CD4-positive, alpha-beta T cell treated with Interleukin-6 at 100 ng/mL for 8 hours (primary cell): ENCODE measurements at places on chromosomes 4 and X.
A peak's percentile ranks its signal among the peaks of the same experiment; 100 is the strongest.

GRCh38 chr4:137533855-137534254 lies 1.6 kb upstream of the PCDH18 start:
- DNase-seq = no peak

DNA sequence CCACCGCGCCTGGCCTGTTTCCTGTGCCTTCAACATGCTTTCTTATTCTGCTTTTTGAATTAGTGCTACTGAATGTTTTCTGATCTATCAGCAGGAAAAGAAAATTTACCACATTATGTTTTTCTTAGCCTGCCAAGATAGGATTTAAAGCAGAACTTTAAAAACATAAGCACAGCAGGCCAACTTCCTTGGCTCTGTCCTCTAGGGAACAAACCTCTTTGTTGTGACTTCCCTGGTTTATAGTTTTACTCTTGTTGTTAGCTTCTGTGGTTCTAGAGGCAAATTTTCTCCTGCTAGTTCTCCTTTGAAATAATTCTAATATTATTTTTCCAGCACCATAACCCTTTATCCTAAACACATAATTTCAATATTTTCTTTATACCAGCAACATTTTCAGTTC lies 605.1 kb downstream of the ADGRL3 start:
- no peak for DNase-seq

DNA sequence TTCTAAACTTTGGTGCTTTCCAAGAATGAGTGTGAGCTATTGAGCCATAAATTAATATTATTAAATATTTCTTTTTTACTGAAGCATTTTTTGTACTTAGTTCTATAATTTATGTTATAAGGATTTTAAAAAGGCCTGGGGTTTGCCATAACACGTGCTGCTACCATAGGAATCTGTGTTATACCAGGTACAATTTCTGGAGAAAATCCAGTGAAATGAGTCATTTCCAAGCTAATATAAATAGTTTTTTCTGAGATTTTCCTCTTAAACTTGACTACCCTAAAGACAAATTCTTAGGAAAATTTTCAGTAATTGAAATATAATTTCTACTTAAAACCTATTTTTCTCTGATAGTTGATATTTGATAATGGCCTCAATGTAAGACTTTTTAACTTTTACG lies 130.8 kb downstream of the TLL1 start:
- DNase-seq = no peak

GRCh38 chr4:134201216-134202161 lies at the start of gene PABPC4L:
PABPC4L (minus strand) TSS chr4:134201789; CDS start chr4:134201019, 770 bp downstream.
- no peak for DNase-seq

DNA sequence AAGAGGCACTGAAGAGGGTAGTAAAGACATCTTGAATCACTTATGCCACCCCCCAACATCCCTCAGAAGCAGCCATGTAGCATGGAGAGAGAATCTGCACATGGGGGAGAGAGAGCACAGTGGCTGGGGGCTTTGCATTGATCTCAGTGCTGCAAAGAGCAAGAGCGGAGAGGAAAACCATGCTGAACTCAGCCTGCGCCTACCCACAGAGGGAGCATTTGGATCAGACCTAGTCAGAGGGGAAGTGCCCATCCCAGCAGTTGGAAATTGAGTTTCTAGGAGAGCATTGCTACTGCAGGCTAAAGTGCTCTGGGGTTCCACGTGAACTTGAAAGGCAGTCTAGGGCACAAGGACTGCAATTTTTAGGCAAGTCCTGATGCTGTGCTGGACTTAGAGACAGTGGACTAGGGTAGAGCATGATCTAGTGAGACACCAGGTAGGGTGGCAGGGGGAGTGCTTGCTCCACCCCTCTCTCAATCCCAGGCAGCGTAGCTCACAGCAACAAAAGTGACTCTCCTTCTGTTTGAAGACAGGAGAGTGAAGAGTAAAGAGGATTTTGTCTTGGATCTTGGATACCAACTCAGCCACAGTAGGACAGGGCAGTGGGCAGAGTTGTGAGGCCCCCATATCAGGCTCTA lies 9.0 kb upstream of the PROM1 start:
- DNase-seq = no peak

- DNase-seq = no peak
Observed at GRCh38 chr4:183872531-183872930, 32.6 kb upstream of the STOX2 start.

- DNase-seq = no peak
Observed at GRCh38 chr4:83268491-83268890, 16.1 kb downstream of the COQ2 start.

- peak; percentile 11 for DNase-seq
Observed at GRCh38 chr4:86496094-86497080, 97.7 kb upstream of the PTPN13 start.

DNA sequence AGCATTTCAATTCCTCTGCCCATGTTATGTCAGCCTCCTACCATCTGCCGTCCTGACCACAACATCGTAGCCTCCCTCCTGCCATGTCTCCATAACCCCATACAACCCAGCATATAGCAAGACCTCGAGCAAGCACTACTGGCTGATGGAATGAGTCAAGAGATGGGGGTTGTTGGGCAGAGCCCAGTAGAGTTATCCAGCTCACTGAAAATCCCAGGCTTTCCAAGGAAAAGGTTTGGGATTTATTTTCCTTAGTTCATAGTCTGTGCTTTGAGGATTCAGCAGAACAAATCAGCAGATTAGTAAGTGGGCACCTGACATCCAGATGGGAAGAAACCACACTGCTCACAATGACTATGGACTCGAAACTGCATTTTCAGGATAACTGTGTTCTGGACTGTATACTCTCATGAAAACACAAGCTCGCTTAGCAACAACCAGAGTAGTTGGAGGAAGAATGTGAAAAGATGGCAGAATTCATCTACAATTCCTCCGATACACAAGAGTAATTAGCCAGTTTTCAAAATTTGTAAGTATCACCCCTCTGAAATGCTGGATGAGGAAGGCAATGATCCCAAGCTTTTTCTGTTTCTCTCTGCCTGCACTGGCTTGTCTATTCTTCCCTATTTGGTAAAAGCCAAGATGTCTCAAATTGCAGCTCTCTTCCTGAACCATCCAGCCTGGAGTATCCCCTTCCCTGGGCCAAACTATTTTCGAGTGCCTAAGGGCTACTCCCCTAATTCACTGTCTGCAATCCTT lies 186.2 kb upstream of the TBL1X start:
- DNase-seq = no peak

DNA sequence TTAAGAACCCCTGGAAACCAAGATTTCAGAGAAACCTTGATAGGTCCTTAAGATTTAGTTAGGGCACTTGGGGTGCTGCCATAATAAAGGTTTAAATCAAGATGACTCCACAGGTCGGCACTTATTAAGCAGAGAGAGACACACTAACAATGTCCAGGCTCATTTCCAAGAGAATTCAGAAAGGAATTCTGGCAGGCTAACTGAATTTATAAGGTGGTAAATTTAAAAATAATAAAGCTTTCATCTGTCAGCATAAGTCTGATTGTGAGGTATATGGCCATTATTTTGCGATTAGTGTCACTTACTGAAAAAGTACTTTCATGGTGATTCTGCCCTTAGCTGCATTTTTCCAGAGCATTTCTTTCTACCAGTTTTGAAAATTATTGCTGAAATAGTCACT lies 472.7 kb downstream of the ARAP2 start:
- no peak for DNase-seq

DNA sequence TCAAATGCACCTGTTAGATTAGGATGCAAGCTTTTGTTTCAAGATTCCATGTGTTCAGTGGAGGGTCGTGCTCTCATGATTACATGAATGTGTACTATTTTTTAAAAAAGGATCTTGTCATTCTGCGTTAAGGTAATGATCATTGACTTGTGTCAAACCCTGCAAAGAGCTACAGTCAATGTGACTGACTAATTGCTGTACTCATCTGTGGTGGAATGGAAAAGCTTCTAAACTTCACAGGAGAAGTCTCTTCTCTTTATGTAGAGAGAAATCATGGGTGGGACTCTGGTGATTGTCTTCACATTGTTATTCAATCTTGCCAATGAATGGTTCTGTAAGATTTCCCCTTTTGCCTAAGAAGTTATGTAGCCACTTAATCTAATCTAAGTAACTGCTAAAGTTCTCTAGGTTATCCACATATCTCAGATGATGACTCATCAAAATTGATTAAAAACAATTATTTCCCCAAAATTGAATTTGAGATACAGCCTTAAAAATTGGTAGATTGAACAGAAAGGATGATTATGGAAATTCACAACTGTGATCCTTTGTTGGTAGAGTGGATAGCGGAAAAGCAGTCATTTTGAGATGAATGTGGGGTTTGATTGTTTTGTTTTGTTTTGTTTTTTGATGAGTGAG lies 6.7 kb downstream of the MAGEE1 start:
- DNase-seq = no peak

GRCh38 chrX:105972690-105973386 lies 65.7 kb downstream of the SERPINA7 start:
- DNase-seq = no peak
